ENCODE measurements at places on chromosomes 6 and 20.

GRCh38 chr20:1472556-1473245 lies 6.1 kb upstream of the NSFL1C start:
- no peak for DNase-seq

GRCh38 chr6:10759884-10760329 lies 12.3 kb downstream of the TMEM14B start:
- DNase-seq, result peak; percentile 70

- no peak for DNase-seq
Measured at GRCh38 chr20:13183005-13183404, 38.1 kb upstream of the ISM1 start.

DNA sequence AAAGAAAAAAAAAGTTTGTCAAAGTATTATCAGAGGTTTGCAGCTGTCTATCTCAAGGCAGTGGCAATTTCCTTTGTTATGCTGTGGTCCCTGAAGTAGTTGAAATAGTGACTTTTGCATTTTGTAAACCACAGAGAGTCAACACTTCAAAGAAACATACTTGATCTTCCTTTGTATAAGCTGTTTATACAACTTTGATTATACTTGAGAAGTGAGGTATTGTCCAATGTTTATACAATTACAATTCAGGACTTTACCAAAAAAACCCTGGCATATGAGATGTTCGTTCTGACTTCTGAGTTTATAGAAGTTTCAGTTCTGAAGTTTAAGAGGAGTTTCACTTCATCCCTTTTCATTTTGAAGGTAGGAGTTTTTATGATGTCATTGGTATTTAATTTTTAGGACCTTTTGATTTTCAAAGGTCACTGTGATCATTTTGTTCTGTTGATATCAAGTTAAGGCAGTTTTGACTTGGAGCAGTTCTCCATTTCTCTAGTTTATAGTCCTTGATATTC lies 4.0 kb downstream of the STK4 start:
- DNase-seq, result no peak

DNA sequence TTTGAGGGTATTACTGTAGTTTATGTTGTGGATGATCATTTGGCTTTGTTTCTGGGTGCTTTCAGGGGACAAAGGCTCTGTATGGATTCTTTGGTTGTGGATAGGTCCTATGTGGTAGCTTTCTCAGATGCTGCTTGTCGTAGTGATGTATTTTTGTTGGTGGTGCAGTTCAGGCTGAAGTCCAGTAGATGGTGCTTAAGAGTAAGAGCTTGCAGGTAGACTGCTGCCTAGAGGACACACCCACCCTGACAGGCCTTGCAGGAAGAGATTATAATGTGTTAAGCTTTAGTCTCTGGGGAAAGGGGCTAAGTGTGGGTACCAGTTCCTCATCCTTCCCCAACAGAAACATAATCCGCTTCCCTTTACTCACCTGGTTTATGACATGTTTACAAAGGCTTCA lies 62.6 kb upstream of the ADGRB3 start:
- DNase-seq, result no peak

- no peak for DNase-seq
Measured at GRCh38 chr6:169087443-169088041, 166.1 kb downstream of the THBS2 start.

Measured in omental fat pad (tissue), 4 donors.